ENCODE measurements at places on chromosomes 11 and 22.

DNA sequence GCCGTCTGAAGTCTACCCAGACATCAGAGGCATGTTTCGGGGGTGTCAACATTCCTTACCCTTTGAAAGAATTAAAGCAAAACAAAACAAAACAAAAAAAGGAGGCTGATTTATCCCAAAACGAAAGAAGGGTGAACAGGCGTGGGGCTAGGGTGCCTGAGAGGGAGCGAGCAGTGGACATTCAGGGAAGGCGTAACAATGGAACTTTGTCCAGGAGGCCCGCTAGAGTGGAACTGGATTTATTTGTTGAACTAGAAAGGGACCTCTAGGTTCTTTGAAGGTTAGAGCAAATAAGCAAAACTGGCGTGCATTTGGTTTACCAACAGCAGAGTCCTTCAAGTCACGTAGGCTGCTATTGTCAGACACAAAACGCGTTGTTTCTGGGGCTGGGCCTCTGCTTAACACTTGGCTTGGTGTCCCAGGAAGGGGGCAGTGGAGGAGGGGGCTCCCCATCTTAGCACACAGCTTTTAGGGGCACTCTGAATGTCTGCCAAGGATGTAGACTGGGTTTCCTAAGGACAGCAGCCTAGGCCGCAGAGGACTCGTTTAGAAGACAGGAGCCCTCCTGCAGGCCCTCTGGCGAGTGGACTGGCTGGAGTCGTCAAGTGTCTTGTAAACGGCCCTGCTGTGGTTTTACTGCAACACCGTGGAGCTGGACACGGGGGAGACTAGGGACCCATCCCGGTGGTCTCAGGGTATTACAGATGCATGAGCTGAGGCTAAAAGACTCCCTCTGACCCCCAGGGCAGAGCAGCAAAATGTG lies 203.7 kb upstream of the SORL1-AS1 start:
- no peaks in the 10 kb centered on the region for H3K36me3 ChIP-seq
- DNase-seq, result no peak
- peaks cover 38% of the 10 kb centered on the region for H3K4me1 ChIP-seq
- peak overlapping the region; percentile 96 for H3K27ac ChIP-seq

DNA sequence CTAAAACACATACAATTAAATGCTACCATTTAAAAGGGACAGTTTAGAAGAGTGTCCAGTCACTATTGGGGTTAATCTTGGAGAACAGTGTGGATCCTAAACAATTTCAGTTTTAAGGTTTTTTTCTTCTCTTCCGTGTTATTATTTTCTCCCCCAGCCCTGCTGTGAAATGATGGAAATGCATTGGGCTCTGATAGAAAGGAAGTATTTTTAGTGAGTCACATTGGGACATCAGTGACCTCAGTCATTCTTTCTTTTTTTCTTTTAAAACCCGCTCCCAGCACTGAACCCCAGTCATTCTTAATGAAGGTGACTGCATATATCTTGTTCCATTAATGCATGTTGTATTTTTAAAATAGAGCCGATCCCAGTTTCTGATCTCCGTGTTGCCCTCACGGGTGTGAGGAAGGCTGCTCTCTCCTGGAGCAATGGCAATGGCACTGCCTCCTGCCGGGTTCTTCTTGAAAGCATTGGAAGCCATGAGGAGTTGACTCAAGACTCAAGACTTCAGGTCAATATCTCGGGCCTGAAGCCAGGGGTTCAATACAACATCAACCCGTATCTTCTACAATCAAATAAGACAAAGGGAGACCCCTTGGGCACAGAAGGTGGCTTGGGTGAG lies 93.2 kb upstream of the OR4B1 start:
- H3K4me1 ChIP-seq, result no peaks in the 10 kb centered on the region
- no peak overlapping the region for H3K27ac ChIP-seq
- H3K4me3 ChIP-seq, result no peak overlapping the region
- H3K36me3 ChIP-seq, result no peaks in the 10 kb centered on the region

GRCh38 chr11:117181586-117182550 lies 3.3 kb downstream of the SIDT2 start:
- H3K4me3 ChIP-seq, result no peak overlapping the region
- H3K27me3 ChIP-seq, result no peaks in the 10 kb centered on the region
- DNase-seq, result no peak

DNA sequence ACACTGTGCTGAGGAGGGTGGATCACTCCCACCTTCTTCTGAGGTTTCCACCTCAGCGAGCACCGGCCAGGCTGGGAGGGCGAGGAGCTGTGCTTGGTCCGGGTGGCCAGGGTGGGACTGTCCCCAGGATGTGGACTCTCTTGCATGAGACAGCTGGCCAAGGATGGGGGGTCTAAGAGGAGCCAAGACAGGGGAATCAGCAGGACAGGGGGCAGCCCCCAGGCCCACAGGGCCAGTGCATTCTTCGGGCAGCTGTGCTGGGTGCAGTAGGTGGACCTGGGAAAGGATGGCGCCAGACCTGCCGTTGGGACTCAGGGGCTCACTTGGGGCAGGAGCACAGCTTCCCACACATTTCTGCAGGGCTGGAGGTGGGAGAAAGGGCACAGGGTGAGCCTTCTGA lies 9.5 kb downstream of the APOBEC3A start:
- H3K4me1 ChIP-seq, result no peaks in the 10 kb centered on the region
- H3K4me3 ChIP-seq, result no peak overlapping the region
- no peak overlapping the region for H3K27ac ChIP-seq
- DNase-seq, result no peak
- H3K27me3 ChIP-seq, result no peaks in the 10 kb centered on the region
- no peaks in the 10 kb centered on the region for H3K36me3 ChIP-seq

Data from A673 (cell line).